ENCODE measurements at places on chromosomes 16 and 17.

GRCh38 chr16:78800523-78800922 lies 701.1 kb downstream of the WWOX start:
- DNase-seq: no peak

- DNase-seq: no peak
These were observed 18.7 kb downstream of the TPSG1 start for GRCh38 chr16:1206326-1206725.

- peak; percentile 88 for DNase-seq
These were observed 24.9 kb downstream of the ACTG1 start for GRCh38 chr17:81487487-81488275.

- DNase-seq: no peak
These were observed 114.4 kb downstream of the CDH13 start for GRCh38 chr16:82741073-82741615.

DNA sequence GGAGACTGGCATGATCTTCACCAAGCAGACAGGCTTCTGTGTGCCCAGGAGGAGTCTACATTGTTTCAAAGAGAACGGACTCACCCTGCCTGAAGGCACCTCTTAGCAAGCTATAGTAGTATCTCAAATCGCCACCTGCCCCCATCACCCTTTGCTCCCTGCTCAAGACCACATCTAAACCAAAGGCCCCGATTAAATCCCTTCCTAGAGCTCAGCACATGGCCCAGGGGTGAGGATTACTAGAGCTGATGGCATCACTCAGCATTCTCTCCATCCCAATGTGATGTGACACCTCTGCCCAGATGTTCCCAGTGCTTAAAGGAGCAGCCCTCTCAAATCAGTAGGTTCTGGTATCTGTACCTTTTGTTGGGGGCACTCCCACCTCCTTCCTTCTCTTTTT lies 8.0 kb upstream of the CDC42EP4 start:
- DNase-seq: no peak

DNA sequence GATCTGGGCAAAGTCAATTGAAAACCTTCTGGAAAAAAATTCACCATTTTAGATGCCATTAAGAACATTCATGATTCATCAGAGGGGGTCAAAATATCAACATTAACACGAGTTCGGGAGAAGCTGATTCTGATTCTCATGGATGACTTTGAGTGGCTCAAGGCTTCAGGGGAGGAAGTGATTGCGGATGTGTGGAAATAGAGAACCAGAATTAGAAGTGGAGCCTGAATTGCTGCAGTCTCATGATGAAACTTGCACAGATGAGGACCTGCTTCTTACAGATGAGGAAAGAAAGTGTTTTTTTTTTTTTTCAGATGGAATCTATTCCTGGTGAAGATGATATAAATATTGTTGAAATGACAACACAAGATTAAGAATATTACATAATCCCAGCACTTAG lies 12.9 kb downstream of the ITGAX start:
- no peak for DNase-seq

DNA sequence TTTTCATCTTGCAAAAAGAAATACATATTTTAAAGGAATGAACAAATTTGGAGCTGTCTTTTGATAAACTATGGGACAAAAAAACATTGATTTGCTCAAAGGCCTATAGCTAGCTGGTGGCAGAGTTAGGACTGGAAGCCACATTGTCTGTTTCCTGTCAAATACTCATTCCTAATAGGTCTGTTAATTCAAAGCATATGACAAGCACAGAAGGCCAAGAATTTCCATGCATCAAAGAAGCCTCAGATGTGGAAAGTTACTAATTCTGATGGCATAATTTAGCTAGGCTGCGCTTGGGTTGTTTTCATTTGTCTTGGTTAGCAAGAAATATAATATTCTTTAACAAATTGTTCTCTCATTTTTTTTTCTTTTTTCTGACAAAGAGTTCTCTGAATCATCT lies 98.0 kb downstream of the CDK5R1 start:
- no peak for DNase-seq

GRCh38 chr16:15542734-15543347 lies 100.1 kb downstream of the MARF1 start:
- DNase-seq: no peak

- DNase-seq: peak; percentile 73
These were observed at the start of gene ULK2 for GRCh38 chr17:19867329-19868078. Gene ULK2, minus strand, starts transcription at chr17:19867936. Its CDS starts 519 bp downstream, at chr17:19867417.

- no peak for DNase-seq
These were observed 124.0 kb downstream of the NLK start for GRCh38 chr17:28166478-28166877.

- DNase-seq: no peak
These were observed 2.2 kb downstream of the JUP start for GRCh38 chr17:41784207-41784744.

GRCh38 chr16:23504076-23504452 lies 6.2 kb downstream of the GGA2 start:
- DNase-seq: no peak

- DNase-seq: no peak
These were observed 19.6 kb downstream of the HMOX2 start for GRCh38 chr16:4495766-4496165.

DNA sequence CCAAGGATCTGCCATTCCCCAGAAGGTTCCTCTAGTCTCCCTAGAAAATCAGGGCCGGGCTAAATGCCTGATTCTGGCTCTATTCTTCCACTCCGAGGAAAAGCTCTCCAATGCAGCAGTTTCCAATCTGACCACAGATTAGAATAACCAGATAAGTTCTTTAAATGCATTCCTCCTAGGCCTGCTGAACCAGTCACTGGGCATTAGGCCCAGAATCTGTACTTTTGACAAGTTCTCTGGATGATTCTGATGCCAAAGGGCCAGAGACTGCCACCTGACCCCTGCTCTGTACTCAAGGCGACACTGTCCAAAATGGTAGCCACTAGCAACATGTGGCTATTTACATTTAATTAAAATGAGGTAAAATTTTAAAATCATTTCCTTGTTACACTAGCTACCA lies 22.3 kb downstream of the MAP3K14 start:
- no peak for DNase-seq

- DNase-seq: no peak
These were observed 104.4 kb downstream of the AMFR start for GRCh38 chr16:56320811-56321558.

- DNase-seq: no peak
These were observed 3.8 kb upstream of the C1QL1 start for GRCh38 chr17:44971776-44972483.

GRCh38 chr17:17669580-17670235 lies 11.6 kb upstream of the RAI1 start:
- no peak for DNase-seq

DNA sequence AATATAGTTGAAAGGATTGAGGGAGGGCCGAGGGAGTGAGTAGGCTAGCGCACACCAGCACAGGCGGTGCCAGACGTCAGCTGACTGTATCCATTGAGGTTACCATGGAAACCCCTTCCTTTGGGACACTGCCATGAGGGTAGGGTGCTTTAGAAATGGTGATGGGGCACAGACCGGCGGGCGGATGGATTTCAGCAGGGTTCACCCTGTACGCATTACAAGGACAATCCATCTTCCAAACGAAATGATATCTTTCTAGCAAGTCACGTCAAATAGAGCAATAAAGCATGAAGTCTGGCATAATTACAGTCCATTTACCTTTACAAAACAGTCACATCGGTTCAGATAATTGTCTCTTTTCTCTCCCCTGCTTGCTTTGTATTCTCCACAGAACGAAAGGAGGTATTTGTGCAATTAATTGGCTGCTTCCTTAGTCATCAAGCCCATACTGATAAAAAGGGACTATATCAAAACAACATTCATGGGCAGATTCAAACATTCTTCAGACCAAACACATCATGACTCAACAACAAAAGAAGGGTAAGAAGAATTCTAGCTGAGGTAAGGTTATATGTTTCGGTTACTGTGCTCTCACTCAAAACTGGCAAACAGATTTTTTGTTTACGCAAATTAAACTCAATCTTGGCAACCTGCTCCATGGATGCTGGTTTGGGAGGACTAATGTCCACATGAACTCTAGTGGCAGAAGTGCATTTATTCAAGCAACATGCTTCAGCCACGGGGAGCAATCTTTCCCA lies 140.6 kb downstream of the CDK5R1 start:
- DNase-seq: no peak

DNA sequence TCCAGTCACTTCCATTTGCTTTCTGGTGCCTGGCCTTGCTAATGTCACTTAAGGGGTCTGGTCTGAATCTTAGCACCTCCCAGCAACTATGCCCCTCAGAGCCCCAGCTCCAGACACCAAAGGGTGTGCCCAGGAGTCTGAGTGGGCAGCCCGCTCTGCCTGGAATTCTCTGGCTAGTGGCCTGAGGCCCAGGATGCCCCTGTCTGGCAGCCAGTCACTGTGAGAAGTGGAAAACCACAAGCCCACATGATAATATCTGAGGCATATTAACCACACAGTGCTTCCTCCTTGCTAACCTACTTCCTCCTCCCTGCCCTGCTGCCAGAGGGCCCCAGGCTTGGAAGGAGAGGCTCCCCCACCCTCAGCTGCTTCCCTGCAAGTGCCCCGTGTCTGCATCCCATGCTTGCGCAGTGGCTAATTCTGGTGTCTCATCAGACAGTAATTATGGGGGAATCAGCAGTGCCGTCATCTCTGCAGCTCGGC lies 14.0 kb downstream of the SRCIN1 start:
- no peak for DNase-seq

DNA sequence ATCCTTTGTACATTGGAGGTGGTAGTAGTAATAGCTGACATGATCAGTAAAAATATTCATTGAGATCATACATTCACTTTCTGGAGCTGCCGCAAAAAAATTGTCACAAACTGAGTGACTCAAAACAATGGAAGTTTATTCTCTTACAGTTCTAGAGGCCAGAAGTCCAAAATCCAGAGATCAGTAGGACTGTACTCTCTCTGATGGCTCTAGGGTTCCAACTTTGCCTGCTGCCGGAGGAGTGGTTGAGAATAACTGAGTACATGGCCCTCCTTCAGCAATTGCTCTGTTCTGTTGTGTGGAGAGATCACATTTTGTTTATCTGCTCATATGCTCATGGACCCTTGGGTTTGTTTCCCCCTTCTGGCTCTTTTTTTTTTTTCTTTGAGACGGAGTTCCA lies 23.5 kb downstream of the ABAT start:
- DNase-seq: no peak

GRCh38 chr17:20267459-20267842 lies 199.9 kb downstream of the LGALS9B start:
- DNase-seq: no peak

GRCh38 chr17:41667280-41668041 lies 21.2 kb upstream of the EIF1 start:
- DNase-seq: no peak

GRCh38 chr17:44935116-44935515 lies 12.5 kb downstream of the KIF18B start:
- DNase-seq: no peak

GRCh38 chr16:77790912-77791311 lies 2.5 kb downstream of the VAT1L start:
- no peak for DNase-seq

DNA sequence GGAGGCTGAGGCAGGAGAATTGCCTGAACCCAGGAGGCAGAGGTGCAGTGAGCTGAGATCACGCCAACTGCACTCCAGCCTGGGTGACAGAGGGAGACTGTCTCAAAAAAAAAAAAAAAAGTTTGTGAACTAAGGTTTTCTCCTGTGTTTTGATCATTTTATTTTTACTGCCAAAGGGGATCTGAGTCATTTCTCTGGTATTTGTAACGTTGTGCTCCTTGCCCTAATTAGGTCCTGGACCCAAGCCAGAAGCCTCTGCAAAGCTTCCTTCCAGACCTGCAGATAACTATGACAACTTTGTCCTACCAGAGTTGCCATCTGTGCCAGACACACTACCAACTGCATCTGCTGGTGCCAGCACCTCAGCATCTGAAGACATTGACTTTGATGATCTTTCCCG lies 32.1 kb downstream of the IST1 start:
- DNase-seq: no peak

- no peak for DNase-seq
These were observed 79.5 kb downstream of the SLC6A2 start for GRCh38 chr16:55735120-55735781.

DNA sequence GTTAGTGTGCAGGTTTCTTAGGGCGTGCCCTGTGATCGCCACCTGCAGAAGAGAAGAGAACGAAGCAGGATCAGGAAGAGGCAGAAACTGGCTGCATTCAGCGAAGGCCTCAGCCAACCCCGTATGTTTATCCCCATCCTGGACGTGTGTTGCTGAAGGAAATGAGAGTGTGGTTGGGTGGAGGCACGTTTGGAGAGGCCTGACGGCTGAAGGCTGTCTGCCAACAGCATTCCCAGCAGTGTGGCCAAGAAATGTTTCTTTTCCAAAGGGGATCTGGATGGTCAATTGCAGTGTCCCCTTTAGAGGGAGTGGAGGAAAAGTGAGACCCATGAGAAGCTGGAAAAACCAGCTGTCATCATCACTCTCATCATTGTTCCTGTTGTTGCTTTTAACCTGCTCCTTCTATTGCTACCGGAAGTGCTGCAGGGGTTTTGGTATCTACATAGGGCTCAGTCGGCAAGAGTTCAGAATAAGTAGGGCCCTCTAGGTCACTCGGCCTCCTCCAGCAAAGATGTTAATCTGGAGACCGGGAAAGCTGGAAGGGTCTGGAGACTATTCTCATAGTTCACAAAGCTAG lies 46.5 kb upstream of the SLC47A1 start:
- DNase-seq: no peak

- DNase-seq: no peak
These were observed 435.0 kb downstream of the MAF start for GRCh38 chr16:79165506-79165905.

- DNase-seq: no peak
These were observed 5.3 kb downstream of the CMTM4 start for GRCh38 chr16:66691234-66691633.

GRCh38 chr17:28405632-28406472 lies at the start of gene SLC46A1:
Gene SLC46A1, minus strand, starts transcription at chr17:28406212. Its CDS starts 98 bp downstream, at chr17:28406114.
- DNase-seq: peak; percentile 61

- DNase-seq: no peak
These were observed 44.6 kb upstream of the GSE1 start for GRCh38 chr16:85568519-85568918.

GRCh38 chr17:41864498-41864835 lies 756 bp downstream of the KLHL11 start:
- DNase-seq: no peak

- no peak for DNase-seq
These were observed 19.0 kb downstream of the USP32 start for GRCh38 chr17:60372790-60373483.

GRCh38 chr17:47145351-47145750 lies 43.7 kb downstream of the CDC27 start:
- no peak for DNase-seq

GRCh38 chr17:47717979-47718621 lies 14.9 kb upstream of the TBX21 start:
- DNase-seq: no peak

GRCh38 chr17:2393954-2394749 lies 6.7 kb downstream of the MNT start:
- no peak for DNase-seq
